ENCODE measurements at places on chromosomes 3 and 15.

GRCh38 chr3:155412904-155413303 lies 119.4 kb upstream of the STRIT1 start:
- no peak for DNase-seq

DNA sequence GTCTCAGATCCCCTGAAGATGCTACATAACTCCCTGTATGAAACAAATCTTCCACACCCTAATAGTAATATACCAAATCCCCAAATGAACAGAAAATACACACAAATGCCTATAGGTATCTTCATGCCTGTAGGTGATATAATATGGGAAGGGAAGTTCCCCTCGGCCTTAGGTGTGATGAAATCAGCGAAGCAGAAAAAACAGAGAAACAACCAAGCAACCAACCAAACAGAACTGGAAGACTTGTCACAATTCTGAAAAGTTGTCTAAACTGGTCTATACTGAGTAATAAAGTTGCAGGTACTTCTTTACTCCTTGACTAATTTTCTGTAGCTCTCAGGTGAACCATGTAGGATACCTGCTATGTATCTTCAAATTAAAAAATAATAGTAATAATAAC lies 82.2 kb upstream of the SATB1 start:
- no peak for DNase-seq

DNA sequence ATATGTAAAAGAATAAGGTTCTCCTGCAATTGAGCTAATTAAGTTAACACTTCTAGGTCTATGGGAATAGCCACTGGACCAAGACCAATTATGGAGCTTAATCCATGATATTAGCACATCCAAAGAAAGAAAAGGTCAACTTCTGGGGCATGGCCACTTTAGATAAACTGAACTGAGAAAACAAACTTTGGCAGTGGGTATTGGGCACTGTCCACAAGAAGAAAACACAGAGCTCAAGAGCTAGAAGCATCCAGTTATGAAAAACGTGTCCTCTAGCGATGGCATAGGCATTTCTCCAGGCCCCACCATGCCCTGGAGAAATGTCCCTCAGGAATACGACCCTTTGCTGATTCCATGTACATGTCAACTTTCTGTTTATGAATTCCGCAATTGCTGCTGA lies 87.8 kb downstream of the THRB start:
- DNase-seq, result no peak

DNA sequence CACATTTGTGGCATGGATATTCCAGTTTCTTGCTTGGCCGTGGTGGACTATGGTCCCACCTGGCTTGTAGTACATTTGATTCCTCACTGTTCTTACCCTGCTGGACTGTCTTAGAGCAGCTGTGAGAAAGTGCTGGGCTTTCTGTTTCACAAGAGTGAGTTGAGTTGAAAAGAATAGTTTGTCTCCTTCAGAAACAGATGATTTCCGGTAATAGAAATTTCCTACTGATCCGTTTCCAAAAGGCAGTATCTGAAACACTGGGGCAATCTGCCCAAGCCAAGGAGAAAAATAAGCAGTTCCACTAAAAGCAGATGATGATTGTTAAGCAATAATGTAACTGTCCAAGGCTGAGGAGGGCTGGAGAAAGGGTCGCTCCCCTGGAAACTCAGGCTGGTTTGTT lies 96.0 kb downstream of the SUCLG2 start:
- DNase-seq, result no peak

- DNase-seq, result no peak
Measured at GRCh38 chr3:81752604-81753003, 8.8 kb downstream of the GBE1 start.

DNA sequence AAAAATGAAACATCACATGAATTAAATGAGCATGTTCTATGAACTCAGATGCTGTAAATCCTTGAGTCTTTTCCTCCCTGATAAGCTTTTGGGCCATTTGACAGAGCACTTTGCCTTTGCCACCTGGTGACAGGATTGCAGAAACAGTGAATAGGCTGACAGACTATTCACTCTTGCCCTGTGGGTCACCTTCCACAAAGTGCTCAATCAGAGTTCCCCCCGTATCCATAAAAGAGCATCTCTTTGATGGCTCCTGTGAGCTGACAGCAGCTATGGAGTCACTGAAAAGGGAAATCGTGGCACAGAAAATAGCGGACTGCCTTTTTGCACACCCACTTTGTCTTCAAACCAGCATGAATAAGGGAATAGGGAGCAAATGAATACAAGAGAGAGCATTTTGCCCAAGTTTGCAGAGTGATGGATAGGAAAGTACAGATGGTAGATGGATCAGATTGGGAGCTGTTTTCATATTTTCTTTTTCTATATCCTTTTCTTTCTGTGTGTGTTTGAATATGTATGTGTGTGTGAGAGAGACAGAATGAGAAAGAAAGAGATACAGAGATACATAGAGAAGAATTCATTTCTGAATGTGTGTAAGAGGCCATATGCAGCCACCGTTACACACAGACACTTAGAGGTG lies 37.8 kb upstream of the GOLM2 start:
- no peak for DNase-seq

All from effector CD8-positive, alpha-beta T cell (primary cell).